Fibroblast of skin of left biceps (primary cell): ENCODE measurements at places on chromosomes 13 and 19.

- no peak for DNase-seq
Observed at GRCh38 chr19:19672816-19673215, 4.2 kb downstream of the ZNF101 start.

- no peak for DNase-seq
Observed at GRCh38 chr13:113989585-113990300, 15.9 kb upstream of the C13orf46 start.

GRCh38 chr13:113623491-113624234 is 34.3 kb downstream of the ATP4B start:
- DNase-seq, result no peak

DNA sequence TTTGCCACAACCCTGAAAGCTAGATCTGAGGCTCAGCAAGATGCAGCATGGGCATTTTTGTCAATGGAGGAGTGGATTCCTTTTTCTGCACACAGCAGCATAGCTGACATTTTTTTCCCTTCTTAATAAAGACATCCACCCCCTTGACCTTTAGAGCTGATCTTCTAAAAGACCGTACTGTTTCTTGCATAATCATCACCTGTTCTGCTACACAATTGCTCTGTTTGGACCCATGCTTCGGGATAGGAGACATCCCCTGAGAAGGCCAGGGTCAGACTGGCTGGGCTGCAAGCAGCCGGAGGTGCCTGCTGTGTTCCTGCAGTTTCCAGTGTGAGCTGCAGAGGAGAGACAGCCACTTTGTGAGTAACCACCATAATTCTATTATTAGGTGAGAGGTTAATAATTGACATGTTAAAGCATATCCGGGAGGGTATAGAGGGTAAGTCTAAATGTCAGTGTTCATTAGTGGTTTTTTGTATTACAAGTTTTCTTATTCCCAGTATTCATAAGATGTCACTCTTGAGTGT is 108.5 kb upstream of the C1QTNF9B start:
- DNase-seq, result no peak

DNA sequence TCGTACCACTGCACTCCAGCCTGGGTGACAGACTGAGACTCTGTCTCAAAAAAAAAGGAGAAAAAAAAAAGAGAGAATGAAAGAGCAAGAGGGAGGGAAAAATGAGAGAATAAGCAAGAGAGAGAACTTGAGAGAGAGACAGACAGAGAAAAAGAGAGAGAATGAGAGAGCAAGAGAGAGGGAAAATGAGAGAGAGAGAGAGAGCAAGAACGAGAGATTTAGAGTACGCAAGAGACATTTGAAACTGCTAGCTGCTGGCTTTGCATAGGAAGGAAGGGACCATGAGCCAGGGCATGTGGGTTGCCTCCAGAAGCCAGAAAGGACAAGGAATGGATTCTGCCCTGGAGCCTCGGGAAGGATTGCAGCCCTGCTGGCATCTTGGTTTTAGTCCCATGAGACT is 9.6 kb upstream of the ADGRE1 start:
- no peak for DNase-seq

DNA sequence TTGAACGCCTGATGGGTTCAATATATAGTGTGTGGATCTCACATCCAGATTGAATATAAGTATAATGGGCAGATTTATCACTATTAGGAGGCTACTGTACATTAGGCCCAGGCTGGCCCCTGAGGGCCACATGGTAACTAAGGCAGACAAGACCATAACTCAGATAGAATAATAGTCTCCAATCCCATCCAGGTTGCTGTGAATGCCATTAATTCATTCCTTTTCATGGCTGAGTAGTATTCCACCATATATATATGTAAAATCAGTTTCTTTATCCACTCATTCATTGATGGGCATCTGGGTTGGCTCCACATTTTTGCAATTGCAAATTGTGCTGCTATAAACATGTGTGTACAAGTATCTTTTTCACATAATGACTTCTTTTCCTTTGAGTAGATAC is 8.1 kb upstream of the PMIS2 start:
- DNase-seq, result no peak

DNA sequence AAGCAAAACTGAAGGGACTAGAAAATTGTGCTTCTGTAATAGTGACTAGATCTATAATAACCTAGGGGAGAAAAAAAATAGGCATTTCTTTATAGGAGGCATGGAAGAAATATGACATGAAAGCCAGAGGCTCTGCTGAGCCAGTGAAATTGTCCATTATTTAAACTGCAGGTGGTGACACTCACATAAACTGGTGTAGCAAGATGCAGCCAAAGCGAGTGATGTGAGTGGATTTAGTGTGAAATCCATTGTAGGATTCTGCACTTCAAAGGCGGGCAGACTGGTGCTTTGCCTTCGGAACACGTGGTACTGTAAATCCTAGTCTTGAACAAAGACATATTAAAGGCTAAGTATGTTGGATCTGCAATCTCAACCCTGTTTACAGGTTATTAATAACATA is 361.9 kb downstream of the TBC1D4 start:
- no peak for DNase-seq

GRCh38 chr13:34469196-34469986 is 472.7 kb upstream of the NBEA start:
- DNase-seq, result no peak

DNA sequence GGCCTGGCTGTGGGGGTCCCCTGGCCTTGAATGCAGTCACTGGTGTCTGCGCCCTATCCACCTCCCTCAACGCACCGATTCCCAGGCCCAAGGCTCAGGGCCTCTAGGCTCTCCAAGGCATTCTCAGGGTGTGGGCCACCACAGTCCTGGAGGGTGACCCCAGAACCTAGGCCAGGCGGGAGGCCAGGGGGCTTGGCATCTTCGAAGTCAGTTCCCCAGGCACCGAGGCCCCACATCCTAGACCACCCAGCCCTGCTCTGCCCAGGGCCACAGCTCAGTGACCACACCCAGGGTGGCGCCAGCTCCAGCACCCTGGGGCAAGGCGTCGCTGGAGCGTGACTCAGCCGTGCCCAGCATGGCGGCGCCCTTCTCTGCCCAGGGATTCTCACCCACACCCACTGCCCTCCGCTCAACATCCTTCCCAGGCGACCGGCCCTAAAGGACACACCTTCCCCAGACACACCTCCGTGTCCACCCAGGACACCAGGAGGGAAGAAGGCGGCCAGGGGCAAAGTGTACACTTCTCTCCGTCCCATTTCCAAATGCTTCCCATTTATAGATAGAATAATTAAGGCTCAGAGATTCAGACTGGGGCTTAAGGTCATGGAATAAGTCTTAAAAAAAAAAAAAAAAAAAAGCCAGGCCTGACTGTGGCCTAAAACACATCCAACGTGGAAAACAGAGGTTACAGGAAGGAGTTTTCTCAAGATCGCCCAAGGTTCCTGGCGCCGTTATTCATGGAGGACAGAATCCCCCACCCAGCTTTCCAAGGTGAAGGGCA is 36.4 kb upstream of the NANOS3 start:
- DNase-seq, result no peak
